ENCODE measurements at places on chromosomes 11 and 22.

DNA sequence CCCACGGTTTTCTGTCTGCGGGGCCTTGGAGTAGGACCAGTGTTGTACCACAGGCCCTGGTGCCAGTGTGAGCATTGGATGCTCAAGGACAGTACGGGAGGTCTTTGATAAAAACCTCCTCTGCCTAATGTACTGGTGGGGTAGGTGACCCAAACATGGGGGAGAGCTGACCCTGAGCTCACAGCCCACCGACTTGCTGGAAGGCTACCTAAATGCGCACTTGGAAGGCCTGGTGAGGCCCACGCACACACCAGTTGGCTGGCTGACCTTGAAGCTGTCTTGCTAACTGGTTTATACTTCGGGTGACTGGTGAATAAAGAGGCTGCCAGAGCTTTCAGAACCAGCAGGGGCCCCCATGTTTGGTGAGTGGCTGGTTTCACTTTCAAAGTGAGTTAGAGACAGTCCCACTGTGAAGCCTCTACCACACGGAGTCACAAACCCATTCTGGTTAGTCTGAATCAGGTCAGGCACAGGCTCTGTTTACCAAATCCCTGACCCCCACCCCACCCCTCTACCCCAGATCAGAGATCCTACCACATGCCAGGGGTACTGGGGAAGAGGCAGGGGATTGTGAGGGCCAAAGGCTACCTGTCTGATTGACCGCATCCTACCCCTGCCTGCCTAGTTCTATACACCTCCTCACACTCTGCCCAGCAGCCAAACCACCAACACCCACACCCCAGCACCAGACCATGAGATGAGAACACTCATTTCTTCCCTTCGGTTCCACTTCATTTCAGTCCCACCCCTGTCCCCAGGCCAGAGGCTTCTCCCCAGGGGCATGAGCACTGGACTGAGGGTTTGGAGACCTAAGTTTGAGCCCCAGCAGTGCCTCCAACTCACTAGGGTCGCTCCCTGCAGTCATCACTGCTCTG lies 12.7 kb upstream of the IL2RB start:
- DNase-seq: no peak

- no peak for DNase-seq
Measured at GRCh38 chr11:8961401-8961800, 2.8 kb downstream of the TMEM9B start.

GRCh38 chr22:26893173-26894110 lies 236.1 kb downstream of the MIAT start:
- no peak for DNase-seq

- DNase-seq: no peak
Measured at GRCh38 chr11:2580571-2581001, 119.2 kb downstream of the KCNQ1OT1 start.

DNA sequence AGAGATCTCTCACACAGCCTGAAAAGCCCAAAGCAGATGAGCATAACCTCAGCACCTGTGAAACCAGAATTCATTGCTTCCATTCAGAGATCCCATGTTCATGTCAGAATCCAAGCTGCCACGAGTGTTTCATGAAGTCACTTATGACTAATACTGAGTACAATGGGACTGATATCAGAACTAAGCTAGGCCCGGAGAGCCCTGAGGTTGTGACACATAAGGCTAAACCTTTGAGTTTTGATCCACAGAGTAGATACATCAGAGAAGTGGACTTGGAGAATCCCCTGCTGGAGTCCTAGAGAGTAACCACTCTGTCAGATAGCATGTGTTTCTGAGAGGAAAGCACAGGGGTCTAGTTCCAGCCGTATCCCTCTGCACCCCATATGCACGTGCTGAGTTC lies 890 bp upstream of the GLYATL1 start:
- no peak for DNase-seq

DNA sequence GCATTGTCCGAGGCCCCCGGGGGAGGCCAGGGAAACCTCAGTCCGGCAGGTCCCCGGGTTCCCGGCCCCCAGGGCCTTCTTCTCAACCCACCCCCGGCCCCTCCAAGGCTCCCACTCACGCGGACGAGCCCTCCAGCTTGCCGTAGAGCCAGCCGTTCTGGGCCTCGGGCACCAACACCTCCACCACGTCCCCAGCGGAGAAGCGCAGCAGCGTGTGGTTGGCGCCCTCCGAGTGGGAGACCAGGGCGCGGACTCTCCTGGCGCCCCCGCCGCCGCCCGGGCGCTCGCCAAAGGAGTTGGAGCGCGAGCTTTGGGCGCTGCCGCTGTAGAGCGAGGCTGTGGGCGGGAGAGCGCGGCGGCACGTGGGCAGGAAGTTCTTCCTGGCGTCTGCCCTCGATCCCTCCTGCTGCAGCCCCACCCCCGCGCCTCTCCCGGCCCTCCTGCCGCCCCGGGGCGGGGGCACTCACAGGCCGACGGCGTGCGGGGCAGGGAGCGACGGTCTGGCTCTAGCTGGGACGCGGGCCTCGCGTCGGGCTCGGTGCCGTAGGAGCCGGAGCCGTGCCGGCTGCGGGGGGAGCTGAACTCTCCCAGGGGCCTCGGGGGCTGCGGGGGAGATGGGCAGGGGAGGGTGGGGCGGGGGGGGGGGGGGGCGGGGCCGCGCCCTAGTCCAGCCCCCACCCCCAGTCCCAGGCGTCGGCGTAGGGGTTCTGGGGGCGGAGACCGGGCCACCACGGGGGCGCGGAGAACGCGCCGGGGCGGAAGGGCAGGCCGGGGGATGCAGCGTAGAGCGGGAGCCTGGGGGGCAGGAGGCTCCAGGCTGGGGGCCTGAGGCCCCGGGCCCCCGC lies 4.9 kb upstream of the SLC16A8 start:
- DNase-seq: no peak

DNA sequence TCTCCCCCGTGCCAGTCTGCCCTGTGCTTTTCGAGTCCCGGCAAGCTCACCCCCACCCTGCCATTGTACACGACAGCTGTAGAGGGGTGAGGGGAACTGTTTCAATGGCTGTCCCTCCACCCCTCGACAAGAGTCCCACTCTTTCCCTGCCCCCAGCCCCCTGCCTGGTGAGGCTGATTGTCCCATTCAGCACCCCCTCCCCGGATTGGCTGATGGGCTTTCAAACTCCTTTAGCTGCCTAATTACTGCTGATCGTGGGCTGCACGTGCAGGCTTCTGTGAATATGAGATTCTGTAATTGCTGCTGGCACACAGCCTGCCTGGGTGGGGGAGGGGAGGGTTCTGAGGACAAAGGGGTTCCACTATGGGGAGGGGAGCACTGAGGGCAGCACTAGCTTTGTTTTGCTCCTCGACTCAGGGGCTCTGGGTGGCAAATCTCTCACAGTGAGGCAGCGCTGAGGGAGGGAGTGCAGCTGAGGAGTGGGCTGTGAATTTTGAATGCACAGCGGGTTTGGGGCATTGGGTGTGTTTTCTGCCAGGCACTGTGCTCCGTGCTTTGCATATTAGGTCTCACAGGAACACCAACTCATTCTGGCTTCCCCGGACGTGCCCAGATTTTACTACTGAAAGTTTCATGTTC lies 42.6 kb upstream of the ACCSL start:
- no peak for DNase-seq

- no peak for DNase-seq
Measured at GRCh38 chr11:125192717-125193415, 28.3 kb downstream of the PKNOX2 start.

GRCh38 chr11:74006743-74007304 lies 2.1 kb downstream of the UCP3 start:
- DNase-seq: no peak

Measured in ACHN (cell line).